ENCODE measurements at places on chromosomes 2 and 18.

GRCh38 chr2:56169521-56169920, 14.3 kb upstream of the CCDC85A start:
- DNase-seq, result no peak

GRCh38 chr2:240296104-240296406, 139.4 kb upstream of the GPC1 start:
- no peak for DNase-seq

- no peak for DNase-seq
Measured at GRCh38 chr18:6021306-6022073, 126.2 kb upstream of the TMEM200C start.

- DNase-seq, result no peak
Measured at GRCh38 chr2:4962419-4962818, 729.8 kb upstream of the SOX11 start.

DNA sequence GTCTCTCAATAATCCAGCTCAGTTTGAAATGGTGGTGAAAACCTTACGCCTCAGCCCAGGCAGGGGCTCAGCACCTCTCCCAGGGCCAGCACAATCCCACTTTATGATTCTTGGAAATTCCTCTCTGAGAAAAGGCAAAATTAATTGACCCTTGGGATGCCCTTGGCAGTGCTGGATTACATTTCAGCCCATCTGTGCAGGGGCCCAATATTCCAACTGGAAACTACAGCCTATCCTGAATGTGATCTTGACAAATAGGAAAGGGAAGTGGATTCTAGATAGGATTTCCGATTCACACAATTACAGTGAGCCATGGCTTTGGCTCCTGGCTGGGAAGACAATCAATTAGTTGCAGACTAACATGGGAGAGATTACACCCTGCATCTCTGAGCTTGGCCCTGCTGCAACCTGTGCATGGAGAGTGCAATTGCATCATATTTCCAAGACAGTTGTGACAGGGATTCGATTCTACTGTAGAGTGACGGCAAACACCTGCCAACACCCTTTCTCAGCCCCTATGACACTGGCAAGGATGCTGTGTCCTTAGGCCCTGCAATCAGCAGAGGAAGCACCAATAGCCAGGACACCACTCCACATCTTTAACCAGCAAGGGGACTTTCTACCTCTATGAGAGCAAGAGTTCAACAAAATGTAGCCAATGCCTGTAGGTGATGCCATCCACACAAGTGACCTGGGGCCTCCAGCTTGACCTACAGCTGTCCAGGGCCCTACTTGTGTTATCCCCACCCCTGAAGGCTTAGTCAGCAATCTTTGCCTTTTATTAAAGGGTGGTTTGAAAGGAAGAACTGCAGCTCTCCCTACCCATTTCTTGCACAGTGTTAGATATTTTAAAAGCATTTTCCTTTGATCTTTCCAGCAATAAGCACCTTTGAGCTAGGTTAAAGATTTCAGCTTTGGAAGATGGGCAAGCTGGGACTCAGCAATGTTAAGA, 187.2 kb upstream of the HS6ST1 start:
- no peak for DNase-seq

- no peak for DNase-seq
Measured at GRCh38 chr2:127859712-127860085, 1.7 kb upstream of the POLR2D start.

GRCh38 chr2:79757526-79757925, 244.7 kb downstream of the CTNNA2 start:
- DNase-seq, result no peak

DNA sequence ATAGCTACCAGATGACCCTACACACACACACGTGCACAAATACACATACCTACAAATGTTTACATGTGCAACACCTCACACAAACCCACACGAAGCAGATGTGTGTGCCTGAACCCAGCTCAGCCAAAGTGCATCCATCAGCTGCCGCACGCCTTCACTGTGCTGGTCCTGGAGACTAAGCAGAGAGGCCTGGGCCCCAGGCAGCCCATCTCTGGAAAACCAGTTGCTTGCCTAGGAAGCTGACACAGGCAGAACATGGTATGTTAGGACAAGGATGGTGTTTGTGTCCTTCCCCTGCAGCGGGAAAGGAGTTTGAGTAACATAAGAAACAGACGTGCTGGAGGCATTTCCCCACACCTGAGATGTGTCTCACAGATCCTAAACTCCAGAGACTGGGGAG, 86.7 kb downstream of the SEPTIN10 start:
- no peak for DNase-seq

DNA sequence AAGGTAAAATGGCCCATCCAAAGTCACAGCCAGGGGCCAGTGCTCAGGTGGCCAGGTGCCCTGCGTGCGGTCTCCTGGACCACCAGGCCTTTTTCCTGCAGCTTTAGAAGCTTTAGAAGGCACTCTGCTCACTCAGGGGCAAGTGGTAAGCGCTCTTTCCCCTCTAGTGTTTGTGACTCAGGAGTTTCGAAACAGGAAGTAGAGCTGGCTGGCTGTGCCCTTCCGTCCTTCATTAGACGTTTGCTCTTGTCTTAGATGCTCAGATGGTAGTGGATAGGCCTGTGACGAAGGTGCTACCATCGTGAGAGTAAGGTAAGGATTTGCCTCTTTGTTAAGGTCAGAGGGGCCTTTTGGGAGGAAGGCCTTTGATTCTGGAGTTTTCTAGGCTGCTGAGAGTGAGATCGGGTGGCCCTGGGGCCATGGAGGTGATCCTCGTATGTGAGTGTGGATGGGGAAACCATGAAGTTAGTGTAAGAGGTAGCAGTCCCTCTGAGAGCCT, at the start of gene CASP8:
Gene CASP8, plus strand, starts transcription at position 235 of the 499 bp plus-strand sequence. CDS start 5,951 bp downstream, outside the sequence.
- peak; percentile 73 for DNase-seq

DNA sequence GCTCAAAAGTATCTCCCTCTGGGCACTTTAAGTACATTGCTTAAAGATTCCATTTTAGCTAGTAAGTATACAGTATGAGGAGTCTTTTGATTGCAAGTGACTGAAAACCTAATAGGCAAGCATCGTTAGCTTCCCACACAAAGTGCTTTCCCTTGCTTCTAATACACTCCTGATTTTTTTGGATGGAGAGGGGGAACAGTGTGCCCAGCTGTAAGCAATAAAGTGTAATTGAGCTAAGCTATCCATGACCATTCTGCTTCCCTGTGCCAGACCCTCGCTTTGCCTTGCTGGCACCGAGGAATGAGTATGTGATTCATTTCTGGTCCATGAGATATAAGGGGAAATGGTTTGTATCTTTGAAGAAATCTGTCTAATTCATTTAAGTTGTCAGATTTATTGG, 3.8 kb upstream of the ZNF24 start:
- no peak for DNase-seq

- no peak for DNase-seq
Measured at GRCh38 chr2:26618611-26619010, 22.6 kb downstream of the CIB4 start.

- DNase-seq, result no peak
Measured at GRCh38 chr18:38575023-38575422, 1009.4 kb upstream of the CELF4 start.

DNA sequence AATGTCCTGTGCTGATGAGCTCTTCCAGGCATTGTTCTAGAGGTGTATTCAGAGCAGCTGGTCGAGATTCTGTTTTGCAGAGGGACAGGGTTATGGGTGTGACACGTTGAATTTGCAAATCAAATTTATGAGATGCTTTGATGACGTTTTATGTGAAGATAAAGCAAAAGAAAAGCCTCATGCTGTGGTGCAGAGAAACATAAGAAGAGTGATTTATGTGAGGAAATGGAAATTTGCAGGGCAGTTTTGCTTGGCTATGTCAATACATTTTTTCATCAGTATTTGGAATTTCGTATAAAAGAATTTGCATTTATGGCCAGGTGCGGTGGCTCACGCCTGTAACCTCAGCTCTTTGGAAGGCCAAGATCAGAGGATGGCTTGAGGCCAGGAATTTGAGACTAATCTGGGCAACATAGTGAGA, 36.4 kb downstream of the TSN start:
- DNase-seq, result no peak

DNA sequence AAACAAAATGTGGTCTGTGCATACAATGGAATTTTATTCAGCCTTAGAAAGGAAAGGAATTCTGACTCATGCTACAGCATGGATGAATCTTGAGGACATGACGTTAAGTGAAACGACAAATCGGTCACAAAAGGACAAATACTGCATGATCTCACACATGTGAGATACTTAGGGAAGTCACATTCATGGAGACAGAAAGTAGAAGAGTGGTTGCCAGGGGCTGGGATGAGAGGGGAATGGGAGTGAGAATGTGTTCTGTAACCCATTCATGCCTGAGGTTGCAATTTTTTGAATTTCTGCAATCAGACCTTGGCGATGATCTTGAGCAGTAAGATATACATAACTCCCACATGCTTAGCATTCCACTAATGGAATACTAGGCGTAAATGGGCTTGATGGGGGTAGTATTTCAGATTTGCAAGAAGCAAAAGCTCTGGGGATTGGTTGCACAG, 22.0 kb downstream of the FHL2 start:
- DNase-seq, result no peak

- no peak for DNase-seq
Measured at GRCh38 chr18:67901573-67901972, 385.1 kb upstream of the DSEL start.

GRCh38 chr2:168255103-168255502, 7.7 kb upstream of the STK39 start:
- DNase-seq, result no peak

- no peak for DNase-seq
Measured at GRCh38 chr2:23591111-23591510, 206.1 kb downstream of the KLHL29 start.

GRCh38 chr2:176997074-176997791, 215.4 kb upstream of the HNRNPA3 start:
- DNase-seq, result no peak

DNA sequence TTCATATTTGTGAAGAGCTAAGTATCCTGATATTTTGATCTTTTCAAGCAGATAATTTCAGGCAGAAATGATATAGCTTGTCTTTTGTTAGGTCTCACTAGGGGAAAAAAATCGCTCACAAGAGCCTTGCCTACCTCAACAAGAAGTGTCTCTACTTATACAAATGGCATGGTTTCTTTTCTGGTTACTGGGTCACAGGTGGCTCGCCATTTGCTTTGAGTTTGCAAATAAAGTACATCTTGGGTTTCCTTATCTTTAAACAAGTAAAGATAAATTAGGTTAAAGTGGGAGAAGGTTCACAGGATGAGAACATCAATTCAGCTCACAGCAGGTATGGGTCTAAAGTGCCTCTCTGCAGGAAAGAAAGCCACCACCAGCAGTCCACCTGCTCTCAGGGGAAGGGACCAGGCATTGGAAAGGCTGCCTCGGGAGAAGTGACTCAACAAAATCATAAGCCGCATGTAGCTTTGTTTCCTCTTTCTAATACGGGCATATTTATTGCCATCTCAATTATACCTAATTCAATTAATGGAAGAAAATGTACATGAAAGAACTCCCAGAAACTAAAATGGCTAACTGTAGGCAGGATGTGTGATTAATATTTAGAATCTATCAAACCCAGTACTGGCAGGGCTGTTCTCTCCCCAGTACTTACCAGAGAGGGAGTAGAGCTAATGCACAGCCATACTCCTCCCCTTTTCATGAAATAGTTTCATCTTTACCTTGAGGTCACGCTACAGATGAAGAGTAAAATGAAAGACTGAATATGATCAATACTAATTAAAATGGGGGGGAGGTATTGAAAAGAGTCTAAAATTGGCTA, 28.3 kb downstream of the CDC42EP3 start:
- DNase-seq, result no peak

- no peak for DNase-seq
Measured at GRCh38 chr2:44392338-44392943, 30.7 kb downstream of the CAMKMT start.

DNA sequence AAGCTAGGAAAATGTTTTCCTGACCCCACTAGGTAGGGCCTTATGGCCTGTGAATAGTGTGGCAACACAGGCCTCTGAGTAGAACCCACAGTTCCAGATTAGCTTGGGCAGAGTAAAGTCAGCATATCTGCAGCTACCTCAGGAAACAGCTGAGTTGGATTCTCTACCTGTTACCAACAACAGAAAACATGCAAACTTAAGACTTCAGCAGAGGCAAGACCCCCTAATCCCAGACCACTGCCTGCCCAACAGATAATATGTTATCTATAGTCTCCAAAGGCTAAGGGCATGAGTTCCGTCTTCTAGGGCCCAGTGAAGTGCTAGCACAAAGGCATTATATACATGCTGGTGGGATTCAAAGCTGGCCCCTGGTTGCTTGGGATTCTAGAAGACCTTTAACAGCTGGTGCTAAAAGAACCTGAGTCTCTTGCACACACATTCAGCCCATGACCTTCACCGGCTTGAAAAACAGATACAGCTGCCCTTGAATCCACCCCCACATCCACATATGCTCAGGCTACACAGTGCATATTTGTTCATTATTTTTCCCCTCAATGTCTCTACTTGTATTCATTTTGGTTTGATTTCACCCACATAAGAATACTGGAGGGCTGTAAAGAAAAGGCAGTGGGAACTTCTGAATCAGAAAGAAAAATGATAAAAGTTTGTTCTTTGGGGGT, 13.5 kb upstream of the UBXN4 start:
- DNase-seq, result no peak

DNA sequence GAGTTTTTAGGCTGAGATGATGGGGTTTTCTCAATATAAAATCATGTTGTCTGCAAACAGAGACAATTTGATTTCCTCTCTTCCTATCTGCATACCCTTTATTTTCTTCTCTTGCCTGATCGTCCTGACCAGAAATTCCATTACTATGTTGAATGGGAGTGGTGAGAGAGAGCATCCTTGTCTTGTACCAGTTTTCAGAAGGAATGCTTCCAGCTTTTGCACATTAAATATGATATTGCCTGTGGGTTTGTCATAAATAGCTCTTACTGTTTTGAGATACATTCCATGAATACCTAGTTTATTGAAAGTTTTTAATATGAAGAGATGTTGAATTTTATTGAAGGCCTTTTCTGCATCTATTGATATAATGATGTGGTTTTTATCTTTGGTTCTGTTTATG, 181.8 kb downstream of the GBX2 start:
- DNase-seq, result no peak

DNA sequence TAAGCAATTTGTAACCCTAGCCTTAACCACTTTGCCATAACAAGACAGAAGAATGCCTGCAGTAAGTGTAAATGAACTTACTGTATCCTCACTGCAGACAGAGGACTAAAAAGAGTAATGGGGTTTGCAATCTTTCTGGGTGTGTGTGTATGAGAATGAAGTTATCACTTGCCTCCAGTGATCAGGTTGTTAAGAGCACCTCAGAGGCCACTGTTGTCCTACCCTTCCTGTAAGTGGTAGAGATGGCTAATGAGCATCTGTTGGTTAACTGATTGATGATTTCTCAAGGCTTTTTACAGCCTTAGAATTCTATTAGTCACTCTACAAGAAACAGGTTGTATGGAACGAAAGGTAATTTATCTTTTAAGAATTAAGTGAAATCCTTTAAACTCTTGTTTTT, 27.6 kb upstream of the GTF2A1L start:
- no peak for DNase-seq

- no peak for DNase-seq
Measured at GRCh38 chr2:147628971-147629421, 215.8 kb upstream of the ACVR2A start.

- DNase-seq, result no peak
Measured at GRCh38 chr2:73832930-73833329, 4.2 kb downstream of the STAMBP start.

- no peak for DNase-seq
Measured at GRCh38 chr18:23135550-23136325, 453 bp downstream of the CABLES1 start.

GRCh38 chr2:135546436-135546835, 15.2 kb downstream of the R3HDM1 start:
- no peak for DNase-seq

Data from KG1 (cell line).